ENCODE measurements at places on chromosomes 2 and 18. TPM values are rescaled to one million over a fixed set of nuclear protein-coding genes. Genes with fewer than 3 reads are reported as not detected.

Gene TM4SF20
- total RNA-seq = not detected

Gene MDH1B
- total RNA-seq = 3.4 TPM

Gene IL1A
- not detected for total RNA-seq

Gene LHCGR
- total RNA-seq = 0.74 TPM

Gene XIRP2
- 0.49 TPM for total RNA-seq

Gene G6PC2
- total RNA-seq = not detected

Gene AKAIN1
- 2.5 TPM for total RNA-seq

Gene GPAT2
- 0.49 TPM for total RNA-seq

Gene OR6B2
- not detected for total RNA-seq

Gene NPAS2
- 6.9 TPM for total RNA-seq

Gene ZBTB14
- total RNA-seq = 18.9 TPM

Data from temporal lobe (tissue), 4 donors.